ENCODE measurements at places on chromosomes 3 and 15. TPM values are rescaled to one million over a fixed set of nuclear protein-coding genes. Genes with fewer than 3 reads are reported as not detected.

DNA sequence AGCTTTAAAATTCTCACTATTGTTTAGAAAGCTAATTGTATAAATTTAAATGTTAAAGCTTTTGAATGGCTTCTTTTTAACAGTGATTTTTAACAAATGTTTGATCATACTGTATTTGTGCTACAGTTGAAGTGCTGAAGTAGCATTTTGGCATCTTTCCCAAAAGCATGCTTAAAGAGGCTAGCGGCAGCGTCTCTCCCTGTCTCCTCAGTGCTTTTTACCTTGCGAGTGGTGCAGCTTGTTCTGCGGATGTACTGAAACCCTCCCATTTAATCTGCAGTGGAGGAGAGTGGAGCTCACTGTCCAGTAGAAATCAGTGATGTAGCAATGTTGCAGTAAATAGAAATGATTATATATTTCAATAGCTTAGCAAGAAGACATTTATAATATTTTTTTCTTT is 43.7 kb downstream of the LRRC49 start:
- H3K4me1 ChIP-seq: no peaks in the 10 kb centered on the region
- DNase-seq: peak; percentile 17
- H3K4me3 ChIP-seq: no peak overlapping the region
- no peak overlapping the region for H3K27ac ChIP-seq

DNA sequence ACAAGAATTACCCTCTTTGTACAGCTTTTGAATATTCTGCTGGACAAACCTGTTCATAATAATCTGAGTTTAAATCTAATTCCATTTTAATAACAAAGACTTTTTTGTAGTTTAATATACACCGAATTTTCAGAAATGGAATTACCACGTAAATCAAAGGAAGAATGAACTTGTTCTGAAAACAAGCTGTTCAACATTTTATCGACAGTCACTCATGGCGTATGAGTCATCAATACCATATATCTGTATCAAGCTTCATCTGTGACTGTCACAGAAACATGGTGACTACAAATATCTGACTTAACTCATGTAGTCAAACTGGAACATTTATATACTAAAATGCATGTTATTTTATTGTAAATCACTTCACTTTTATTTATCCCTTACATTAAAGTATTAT is 90.0 kb downstream of the EFL1 start:
- no peaks in the 10 kb centered on the region for H3K36me3 ChIP-seq
- no peaks in the 10 kb centered on the region for H3K27me3 ChIP-seq
- no peak overlapping the region for H3K4me3 ChIP-seq

DNA sequence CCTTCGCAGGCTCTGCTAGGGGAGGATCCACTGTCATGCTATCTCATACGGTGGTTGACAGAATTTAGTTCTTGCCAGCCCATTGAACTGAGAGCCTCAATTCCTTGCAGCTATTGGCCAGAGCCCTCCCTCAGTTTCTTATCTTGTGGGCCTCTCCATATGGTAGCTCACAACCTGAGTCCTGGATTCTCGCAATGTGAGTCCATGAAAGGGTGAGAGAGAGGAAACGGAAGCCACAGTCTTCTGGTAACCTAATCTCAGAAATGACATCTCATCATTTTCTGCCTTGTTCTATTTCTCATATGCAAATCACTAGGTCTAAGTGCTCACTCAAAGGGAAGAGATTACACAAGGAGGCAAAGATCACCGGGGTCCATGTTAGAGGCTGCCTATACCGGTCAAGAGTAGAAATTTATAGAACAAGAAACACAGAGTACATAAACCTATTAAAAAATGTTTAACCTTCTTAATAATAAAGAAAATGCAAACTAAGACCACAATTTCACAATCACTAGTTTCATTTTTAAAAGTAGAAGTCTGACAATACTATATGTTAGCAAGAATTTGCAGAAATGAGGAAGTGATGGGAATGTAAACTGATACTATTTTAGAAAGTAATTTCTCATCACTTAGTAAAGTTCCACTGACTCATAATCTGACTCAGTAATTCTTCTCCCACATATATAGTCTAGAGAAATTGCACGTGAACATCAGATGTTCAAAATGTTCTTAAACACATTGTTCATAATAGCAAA is 378.4 kb upstream of the AGTR1 start:
- H3K36me3 ChIP-seq: no peaks in the 10 kb centered on the region
- no peak overlapping the region for H3K27ac ChIP-seq
- no peak for DNase-seq
- no peaks in the 10 kb centered on the region for H3K27me3 ChIP-seq
- no peaks in the 10 kb centered on the region for H3K4me1 ChIP-seq

GRCh38 chr3:61936344-61936937 is 375.1 kb downstream of the PTPRG start:
- H3K4me3 ChIP-seq: no peak overlapping the region
- H3K36me3 ChIP-seq: no peaks in the 10 kb centered on the region
- H3K27me3 ChIP-seq: no peaks in the 10 kb centered on the region
- no peaks in the 10 kb centered on the region for H3K4me1 ChIP-seq
- no peak for DNase-seq

GRCh38 chr15:56798639-56799038 is 65.3 kb upstream of the ZNF280D start:
- H3K4me3 ChIP-seq: no peak overlapping the region
- H3K27ac ChIP-seq: no peak overlapping the region
- no peaks in the 10 kb centered on the region for H3K27me3 ChIP-seq
- H3K4me1 ChIP-seq: no peaks in the 10 kb centered on the region

DNA sequence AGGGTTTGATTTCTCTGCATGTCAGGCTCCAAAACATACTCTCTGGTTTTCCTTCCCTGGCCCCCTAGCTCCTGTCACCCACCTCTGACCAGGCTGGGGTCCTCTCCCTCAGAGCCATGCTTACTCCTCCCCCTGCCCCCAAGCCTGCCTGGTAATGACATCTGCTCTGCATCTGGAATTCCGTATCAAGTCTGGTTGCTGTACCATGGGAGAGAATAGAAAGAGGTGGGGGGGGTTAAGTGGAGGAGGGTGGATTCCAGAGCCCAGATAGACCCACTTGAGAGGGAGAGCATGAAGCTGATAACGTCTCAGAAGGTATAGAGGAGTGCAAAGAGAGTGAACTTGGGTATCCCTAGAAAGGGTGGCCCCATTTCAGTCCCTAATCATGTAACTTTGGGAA is 4.2 kb downstream of the IGDCC4 start:
- H3K27ac ChIP-seq: no peak overlapping the region
- peaks cover 51% of the 10 kb centered on the region for H3K27me3 ChIP-seq
- H3K4me3 ChIP-seq: no peak overlapping the region
- peaks cover 16% of the 10 kb centered on the region for H3K4me1 ChIP-seq

DNA sequence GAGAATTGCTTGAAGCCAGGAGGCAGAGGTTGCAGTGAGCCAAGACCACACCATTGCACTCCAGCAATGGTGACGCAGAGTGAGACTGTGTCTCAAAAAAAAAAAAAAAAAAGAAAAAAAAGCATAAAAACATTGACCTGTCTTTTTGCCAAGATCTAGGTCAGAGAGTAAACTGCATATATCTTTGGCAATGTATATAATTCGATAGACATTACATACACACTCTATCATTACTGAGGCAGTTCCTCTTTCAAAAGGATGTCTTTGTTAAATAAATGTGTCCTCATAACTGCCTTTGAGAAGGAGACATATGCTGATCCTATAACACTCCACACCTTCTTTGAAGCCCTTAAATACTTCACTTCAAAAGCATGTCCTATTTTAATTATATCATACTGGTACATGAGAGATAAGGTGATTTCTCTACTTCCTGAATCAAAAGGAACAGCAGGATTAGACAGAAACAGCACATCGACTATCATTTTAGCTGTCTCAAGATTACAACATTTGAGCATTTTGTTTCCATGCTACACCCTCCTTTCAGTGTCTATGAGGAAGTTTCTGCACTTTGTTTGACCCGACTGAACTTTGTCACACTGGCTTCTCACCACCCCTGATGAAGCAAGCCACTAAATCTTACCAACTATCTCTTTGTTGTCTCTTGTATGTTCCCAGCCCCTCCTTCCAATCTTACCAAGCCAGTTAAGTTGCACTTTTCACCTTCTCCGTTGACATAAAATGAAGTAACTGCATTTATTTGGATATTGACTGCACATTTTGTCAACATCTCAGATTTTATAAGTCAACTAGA is 335.8 kb downstream of the MECOM start:
- H3K4me3 ChIP-seq: no peak overlapping the region
- no peaks in the 10 kb centered on the region for H3K27me3 ChIP-seq
- no peak for DNase-seq

DNA sequence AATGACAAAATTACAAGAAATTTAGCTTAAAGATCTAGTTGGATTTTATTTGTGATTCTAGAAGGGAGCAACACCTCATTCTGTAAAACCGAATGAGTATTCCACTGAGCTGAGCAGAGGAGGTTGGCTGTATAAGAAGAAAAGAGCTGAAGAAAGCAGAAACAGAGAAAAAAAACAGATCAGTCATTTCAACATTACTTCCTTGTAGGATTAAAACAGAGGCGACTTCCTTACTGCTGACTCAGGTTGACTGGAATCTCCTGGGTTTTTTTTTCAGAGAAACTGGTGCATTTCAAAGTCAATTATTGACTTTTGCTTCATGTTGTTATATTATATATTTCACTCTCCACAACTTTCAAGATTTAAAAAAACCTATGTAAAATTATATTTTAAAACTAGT is 368.1 kb upstream of the UBE2E2 start:
- no peaks in the 10 kb centered on the region for H3K36me3 ChIP-seq
- H3K27me3 ChIP-seq: no peaks in the 10 kb centered on the region
- H3K4me1 ChIP-seq: peaks cover 18% of the 10 kb centered on the region
- no peak overlapping the region for H3K27ac ChIP-seq

GRCh38 chr3:14199641-14200040 is 21.0 kb downstream of the LSM3 start:
- no peak overlapping the region for H3K4me3 ChIP-seq
- no peak overlapping the region for H3K27ac ChIP-seq
- no peak for DNase-seq
- H3K4me1 ChIP-seq: peaks cover 32% of the 10 kb centered on the region

- no peaks in the 10 kb centered on the region for H3K4me1 ChIP-seq
- H3K4me3 ChIP-seq: no peak overlapping the region
- H3K36me3 ChIP-seq: no peaks in the 10 kb centered on the region
- H3K27me3 ChIP-seq: no peaks in the 10 kb centered on the region
- H3K27ac ChIP-seq: no peak overlapping the region
Measured at GRCh38 chr3:96779810-96780209, 34.6 kb upstream of the EPHA6 start.

- no peak overlapping the region for H3K27ac ChIP-seq
- H3K4me3 ChIP-seq: no peak overlapping the region
- no peaks in the 10 kb centered on the region for H3K36me3 ChIP-seq
- no peaks in the 10 kb centered on the region for H3K27me3 ChIP-seq
- H3K4me1 ChIP-seq: no peaks in the 10 kb centered on the region
- no peak for DNase-seq
Measured at GRCh38 chr3:8853081-8853480, 83.7 kb upstream of the OXTR start.

DNA sequence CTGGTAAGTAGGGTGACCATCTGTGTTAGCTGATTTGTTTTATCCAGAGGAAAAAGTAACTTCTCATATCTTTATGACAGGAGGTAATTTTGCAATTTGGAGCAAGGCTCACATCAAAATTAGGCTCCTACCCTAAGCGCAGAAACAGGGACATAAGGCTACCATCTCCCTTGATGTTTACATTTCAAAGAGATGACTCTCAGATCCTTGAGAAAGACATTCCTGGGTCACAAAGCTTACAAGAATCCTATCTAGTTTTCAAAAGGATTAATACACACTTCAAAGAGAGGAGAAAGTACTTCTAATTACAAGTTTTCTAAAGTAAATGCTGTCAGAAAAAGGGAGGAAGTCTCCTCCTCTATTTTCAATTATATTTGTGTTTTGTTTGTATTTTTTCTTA is 7.0 kb downstream of the ZPLD1 start:
- H3K4me1 ChIP-seq: no peaks in the 10 kb centered on the region
- DNase-seq: no peak
- no peak overlapping the region for H3K27ac ChIP-seq
- H3K36me3 ChIP-seq: no peaks in the 10 kb centered on the region
- H3K4me3 ChIP-seq: no peak overlapping the region

DNA sequence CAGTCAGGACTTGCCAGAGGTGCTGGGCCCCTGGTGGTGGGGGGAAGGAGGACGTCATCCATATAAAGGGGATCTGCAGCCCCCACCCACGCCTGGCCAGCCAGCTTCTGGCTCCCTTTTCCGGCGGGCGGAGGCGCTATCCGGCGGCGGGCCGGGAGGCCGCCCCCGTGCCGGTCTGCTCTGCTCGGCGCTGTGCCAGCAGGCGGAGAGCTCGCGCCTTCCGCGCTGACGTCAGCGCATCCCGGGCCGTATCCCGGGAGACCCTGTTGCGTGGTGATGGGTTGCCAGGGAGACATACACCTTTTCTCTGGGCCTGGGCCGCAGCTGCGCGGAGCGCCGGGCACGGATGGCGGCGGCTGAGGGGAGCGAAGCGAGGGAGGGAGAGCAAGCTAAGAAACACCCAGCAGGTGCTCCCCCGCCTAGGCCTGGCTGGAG is 1.1 kb downstream of the FAM131A start:
- no peak for DNase-seq
- peak overlapping the region; percentile 14 for H3K4me3 ChIP-seq
- H3K27me3 ChIP-seq: no peaks in the 10 kb centered on the region
- peaks cover 42% of the 10 kb centered on the region for H3K36me3 ChIP-seq

DNA sequence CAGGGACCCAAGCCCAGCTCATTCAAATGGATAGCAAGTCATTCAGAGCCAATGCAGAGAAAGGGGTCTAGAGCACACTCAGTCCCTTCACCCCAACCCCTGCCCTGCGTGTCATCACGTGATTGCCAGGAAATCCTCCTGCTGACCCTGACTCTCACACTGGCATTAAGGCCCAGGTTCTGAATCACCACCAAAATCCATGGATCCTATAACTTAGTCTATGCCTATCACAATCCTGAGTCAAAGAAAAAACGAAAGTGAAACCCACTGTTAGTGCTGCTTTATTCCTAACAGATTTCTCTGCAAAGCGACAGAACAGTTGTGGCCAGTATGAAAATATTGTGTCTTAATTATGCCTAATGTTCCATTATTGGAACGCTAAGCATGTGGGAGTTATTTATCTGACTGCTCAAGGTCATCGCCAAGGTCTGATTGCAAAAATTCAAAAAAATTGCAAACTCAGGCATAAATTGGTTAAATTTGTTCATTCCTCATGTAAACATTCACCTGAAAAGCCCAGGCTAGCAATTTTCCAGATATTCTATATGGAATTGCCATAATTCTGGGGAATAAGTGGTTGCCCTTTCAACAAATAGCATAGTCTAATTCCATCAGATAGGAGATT is 108.7 kb upstream of the EIF1B start:
- no peaks in the 10 kb centered on the region for H3K27me3 ChIP-seq
- H3K36me3 ChIP-seq: no peaks in the 10 kb centered on the region
- H3K4me3 ChIP-seq: no peak overlapping the region
- H3K4me1 ChIP-seq: no peaks in the 10 kb centered on the region

- no peak overlapping the region for H3K4me3 ChIP-seq
Measured at GRCh38 chr3:34179716-34180115, 381.3 kb downstream of the PDCD6IP start.

ISL2 gene
- total RNA-seq: 0.38 TPM

ZNF445 gene
- total RNA-seq: 21.1 TPM

DMXL2 gene
- total RNA-seq: 68.3 TPM

TSEN2 gene
- total RNA-seq: 23.6 TPM

HDC gene
- total RNA-seq: 4.8 TPM

Data from lower lobe of right lung (tissue), 2 donors.